ENCODE measurements at places on chromosomes 5 and 9. TPM values are rescaled to one million over a fixed set of nuclear protein-coding genes. Genes with fewer than 3 reads are reported as not detected.

DNA sequence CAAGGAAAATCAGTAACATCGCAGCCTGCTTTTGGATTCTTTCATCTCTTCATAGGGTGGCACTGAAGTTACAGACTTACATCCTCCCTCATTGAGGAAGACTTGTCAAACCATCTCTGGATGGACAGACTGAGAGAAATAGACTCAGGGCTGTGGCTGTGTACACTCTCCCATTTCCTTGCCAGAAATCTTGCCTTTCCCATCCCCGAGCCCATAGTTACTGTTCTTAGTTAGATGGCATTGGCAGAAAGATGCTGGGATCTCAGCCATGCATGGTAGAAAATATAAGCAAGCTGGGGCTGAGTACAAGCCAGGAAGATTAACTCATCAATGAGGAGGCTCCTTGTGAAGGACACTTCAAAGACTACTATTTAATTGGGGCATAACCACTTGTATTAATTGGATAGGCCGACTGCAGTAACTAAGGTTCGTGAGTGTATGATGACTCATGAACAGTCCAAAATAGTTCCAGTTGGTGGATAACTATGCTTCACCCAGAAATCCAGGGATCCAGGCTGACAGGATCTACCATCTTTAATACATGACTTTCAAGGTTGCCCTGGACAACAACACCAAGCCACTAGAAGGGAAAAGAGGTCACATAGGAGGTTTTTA is 137.9 kb downstream of the TMEM38B start:
- DNase-seq = no peak
- H3K36me3 ChIP-seq = no peaks in the 10 kb centered on the region
- H3K27ac ChIP-seq = no peak overlapping the region
- peaks cover 3% of the 10 kb centered on the region for H3K27me3 ChIP-seq

- DNase-seq = no peak
- H3K27me3 ChIP-seq = peaks cover 20% of the 10 kb centered on the region
- H3K27ac ChIP-seq = no peak overlapping the region
- H3K4me1 ChIP-seq = peaks cover 9% of the 10 kb centered on the region
Observed at GRCh38 chr5:43560128-43560527, 3.3 kb upstream of the PAIP1 start.

- H3K36me3 ChIP-seq = no peaks in the 10 kb centered on the region
- H3K4me1 ChIP-seq = peaks cover 25% of the 10 kb centered on the region
- H3K27ac ChIP-seq = peak overlapping the region; percentile 68
- peaks cover 69% of the 10 kb centered on the region for H3K27me3 ChIP-seq
Observed at GRCh38 chr5:107672211-107673038, 1.7 kb upstream of the EFNA5 start.

DNA sequence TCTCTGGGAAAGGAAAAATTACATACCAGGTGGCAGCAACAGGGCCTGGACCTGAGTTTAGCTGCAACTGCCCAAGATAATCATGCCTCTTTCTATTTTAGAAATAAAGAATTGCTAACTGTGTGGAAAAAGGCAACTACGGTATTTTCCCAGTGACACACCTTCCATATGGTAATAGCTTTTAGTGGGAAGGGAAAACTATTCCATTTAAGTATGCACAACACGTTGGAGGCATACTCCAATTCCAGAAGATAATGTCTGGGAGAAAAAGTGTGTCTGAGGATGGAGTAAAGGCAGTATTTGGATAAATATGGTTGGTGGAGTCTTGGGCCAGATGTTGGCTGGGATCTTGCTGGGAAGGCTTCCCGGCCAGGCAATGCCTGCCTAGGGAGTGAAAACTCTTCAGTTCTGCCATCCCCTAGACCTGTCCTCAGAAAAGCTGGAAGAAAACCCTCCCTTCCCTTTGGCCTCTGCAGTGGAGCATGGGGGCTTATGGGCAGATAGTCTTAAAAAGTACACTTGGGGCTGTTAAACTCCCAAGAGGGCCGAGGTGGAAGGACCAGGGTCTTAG is 40.6 kb downstream of the SH3PXD2B start:
- H3K27me3 ChIP-seq = peaks cover 6% of the 10 kb centered on the region
- H3K4me3 ChIP-seq = no peak overlapping the region
- H3K27ac ChIP-seq = peak overlapping the region; percentile 80
- no peak for DNase-seq

- H3K4me3 ChIP-seq = peak overlapping the region; percentile 24
- peaks cover 38% of the 10 kb centered on the region for H3K27me3 ChIP-seq
Observed at GRCh38 chr9:137294681-137295237, 7.3 kb downstream of the NRARP start.

Gene RORB
- 0.05 TPM for total RNA-seq

Gene NR2F1-AS1
- not detected for total RNA-seq

Gene CLIC3
- not detected for total RNA-seq

Gene EGFLAM
- not detected for total RNA-seq

Gene C1QTNF3
- total RNA-seq = 2.0 TPM

Data from activated CD4-positive, alpha-beta T cell treated with anti-CD3 and anti-CD28 coated beads, Interleukin-2, amount 10 ng/mL, durations not matched to agents 24 days and 14 days (primary cell).